Caki2 (cell line): ENCODE measurements at places on chromosomes 3 and 15. TPM values are rescaled to one million over a fixed set of nuclear protein-coding genes. Genes with fewer than 3 reads are reported as not detected.

DNA sequence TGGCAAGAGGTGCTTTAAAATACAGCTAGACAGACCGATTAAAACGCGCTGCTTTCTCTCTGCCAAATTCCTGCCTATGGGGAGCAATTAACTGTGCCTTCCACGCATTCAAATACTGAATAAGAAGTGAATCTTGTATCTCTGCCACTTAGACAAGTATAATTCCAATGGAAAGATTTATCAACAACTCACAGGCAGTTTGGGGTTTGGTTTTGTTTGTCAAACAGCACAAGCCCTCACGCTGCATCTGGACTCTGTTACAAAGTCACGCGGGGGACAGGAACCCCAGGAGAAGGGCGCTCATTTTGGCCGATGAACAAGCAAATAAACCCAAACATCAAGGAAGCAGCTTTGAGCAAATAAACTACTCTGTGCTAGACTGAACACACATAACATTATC, 61.8 kb upstream of the TMCO5A start:
- DNase-seq: no peak

DNA sequence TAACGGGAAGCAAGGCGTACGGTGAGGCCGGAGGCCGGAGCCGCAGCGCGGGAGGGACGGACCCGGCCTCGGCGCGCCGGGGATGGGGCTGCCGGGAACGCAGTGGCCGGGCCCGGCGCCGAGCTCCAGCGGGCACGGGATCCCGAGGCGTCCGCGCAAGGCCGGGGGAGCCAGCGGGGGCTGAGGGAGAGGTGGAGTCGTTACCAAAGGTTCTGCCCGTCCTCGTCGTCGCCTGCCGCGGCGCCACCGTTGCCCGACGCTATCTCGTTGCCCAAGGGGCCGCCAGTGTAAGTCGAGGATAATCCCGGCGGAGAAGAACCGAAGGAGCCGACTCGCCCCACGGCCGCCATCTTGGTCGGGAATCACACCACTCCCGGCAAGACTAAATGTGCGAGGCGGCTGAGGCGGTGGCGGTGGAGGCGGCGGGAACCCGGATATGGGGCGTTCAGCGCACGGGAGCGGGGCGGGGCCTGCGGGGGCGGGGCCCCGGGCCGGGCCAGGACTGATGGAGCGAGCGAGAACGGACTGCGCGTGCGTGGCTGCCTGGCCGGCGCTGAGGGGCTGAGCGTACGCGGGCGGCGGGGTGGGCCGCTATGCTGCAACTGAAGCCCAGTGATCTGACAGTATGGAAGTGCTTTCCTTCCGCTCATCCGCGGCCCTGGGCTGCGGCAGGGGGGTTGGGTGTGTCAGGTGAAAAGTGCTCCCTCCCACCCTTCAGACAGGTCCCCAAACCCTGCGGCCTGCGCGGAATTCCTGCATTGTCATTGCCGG, at the start of gene DYNC1LI1:
Gene DYNC1LI1, minus strand, starts transcription at position 438 of the 771 bp plus-strand sequence. Its CDS starts 88 bp downstream, at position 350.
- DNase-seq: peak; percentile 73

DNA sequence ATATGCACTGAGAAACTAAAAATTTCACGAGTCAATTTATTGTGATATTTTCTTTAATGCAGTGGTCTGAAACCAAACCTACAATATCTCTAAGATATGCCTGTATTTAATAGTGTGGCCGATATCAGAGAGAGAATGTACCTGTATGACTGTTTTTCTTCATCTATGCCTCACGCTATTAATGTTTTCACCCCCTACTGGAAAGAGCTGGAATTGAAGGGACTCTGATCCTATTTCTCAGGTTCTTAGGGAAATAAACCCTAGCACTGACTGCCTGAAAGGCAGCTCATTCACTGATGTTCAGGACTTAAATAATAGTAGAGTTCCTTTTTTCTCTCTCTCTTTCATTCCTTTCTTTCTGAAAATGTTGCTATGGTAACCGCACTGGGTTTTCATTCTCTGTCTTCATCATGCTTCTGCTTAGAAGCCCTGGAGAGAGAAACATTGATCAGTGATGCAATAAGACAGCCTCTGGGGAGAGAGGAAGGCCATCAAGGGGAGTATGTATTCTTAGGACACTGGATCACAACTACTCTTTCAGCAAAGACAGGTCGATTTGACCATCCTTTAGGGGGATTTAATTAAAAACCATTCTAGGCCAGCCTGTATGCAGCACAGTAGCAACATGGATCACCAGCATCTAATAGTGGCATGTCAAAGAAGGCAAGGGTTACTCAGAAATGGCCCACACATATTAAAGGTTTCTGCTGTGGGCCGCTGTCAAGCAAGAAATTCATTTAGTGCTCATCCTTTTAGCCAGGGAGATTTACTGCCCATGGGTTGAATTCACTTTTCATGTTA, 1135.7 kb downstream of the IGSF11 start:
- no peak for DNase-seq

DNA sequence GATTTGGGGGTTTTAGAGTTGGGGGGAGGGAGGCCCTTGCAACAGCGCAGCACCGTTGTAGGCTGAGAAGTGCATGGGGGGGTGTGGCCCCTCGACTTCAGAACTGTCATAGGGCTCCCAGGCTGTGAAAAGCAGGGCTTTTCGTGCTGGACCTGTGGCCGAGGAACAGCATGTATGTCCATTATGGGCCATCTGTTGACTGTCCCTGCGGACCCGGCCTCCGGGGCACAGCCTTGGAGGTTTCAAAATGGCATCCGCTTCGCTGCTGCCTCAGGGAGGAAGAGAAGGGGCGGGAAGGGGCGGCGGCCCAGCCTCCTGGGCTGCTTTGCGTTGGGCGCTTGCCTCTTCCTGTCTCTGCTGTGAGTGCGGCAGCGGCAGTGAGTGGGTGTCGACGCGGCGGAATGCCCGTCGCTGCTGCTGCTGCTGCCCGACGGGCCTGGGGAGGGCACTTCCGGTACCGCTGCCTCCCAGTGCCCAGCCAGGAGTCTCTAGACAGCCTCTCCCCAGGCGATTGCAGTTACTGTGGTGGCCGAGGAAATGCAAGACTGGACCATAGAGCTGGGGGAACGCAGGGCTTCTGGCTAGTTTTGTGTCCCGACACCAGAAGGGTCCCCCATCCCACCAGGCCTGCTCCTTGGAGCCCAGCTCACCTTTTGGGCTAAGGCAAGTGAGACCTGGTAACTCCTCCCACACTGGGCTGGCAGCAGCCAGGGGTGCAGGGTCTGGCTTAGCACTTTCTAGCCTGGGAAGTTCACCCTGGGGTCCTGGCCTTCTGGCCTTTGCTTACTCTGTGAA, 1.9 kb downstream of the GNAI2 start:
- DNase-seq: peak; percentile 81

- no peak for DNase-seq
Observed at GRCh38 chr3:171417813-171418212, 42.4 kb downstream of the TNIK start.

RBP2 gene
- not detected in 2 replicates for total RNA-seq
